ENCODE measurements at places on chromosomes 5 and 9.

DNA sequence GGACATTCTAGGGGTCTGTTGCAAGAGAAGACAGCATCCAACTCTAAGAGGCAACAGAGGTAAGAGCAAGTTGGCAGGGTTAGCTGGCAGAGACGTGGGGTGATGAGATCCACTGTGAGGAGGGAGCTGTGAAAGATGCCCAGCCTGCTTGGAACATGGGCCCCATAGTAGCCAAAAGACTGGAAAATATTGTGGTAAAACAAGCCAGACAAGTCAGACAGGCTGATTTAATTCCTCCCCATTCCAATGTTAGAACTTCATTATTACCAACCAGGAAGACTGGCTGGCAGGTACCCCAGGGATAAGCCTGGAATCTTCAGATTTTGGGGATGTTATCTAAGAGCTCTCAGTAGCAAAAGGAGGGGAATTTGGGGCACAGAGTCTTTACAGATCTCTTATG, 181.3 kb downstream of the SEC61B start:
- no peak for DNase-seq
- H3K4me1 ChIP-seq, result no peaks in the 10 kb centered on the region
- no peak overlapping the region for H3K27ac ChIP-seq
- H3K4me3 ChIP-seq, result no peak overlapping the region
- H3K36me3 ChIP-seq, result no peaks in the 10 kb centered on the region
- no peaks in the 10 kb centered on the region for H3K27me3 ChIP-seq

DNA sequence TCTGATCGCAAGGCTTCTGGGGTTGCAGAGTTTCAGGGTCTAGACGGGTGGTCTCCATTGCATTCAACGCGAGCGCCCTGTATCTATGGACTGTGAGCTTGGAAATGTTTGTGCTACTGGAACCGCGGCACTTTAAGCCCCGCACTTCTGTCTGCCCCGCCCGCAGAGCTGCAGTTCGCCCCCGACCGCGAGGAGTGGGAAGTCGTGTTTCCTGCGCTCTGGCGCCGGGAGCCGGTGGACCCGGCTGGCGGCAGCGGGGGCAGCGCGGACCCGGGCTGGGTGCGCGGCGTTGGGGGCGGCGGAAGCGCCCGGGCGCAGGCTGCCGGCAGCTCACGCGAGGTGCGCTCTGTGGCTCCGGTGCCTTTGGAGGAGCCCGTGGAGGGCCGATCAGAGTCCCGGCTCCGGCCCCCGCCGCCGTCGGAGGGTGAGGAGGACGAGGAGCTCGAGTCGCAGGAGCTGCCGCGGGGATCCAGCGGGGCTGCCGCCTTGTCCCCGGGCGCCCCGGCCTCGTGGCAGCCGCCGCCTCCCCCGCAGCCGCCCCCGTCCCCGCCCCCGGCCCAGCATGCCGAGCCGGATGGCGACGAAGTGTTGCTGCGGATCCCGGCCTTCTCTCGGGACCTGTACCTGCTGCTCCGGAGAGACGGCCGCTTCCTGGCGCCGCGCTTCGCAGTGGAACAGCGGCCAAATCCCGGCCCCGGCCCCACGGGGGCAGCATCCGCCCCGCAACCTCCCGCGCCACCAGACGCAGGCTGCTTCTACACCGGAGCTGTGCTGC, 1.0 kb downstream of the ADAMTS19 start:
- no peak overlapping the region for H3K4me3 ChIP-seq
- H3K27ac ChIP-seq, result no peak overlapping the region
- no peaks in the 10 kb centered on the region for H3K27me3 ChIP-seq
- no peaks in the 10 kb centered on the region for H3K36me3 ChIP-seq
- no peak for DNase-seq

DNA sequence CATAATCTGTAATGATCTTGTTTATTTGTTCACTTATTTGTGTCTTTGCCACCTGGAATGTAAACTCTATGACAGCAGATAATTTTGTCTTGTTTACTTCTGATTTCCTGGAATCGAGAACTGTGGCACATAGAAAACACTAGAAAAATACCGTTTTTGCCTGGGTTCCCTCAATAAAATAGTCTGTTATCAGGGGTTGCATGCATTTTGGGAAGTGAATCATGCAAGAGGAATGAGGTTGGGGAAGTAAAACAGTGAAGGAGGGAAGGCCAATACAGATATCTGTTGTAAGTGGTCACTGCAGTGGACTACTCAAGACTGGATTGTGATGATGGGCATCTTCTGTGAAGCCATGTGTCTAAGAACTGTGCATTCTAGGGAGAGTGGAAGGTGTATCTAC, 45.2 kb upstream of the IL6ST start:
- H3K4me3 ChIP-seq, result no peak overlapping the region
- no peak for DNase-seq
- peak overlapping the region; percentile 6 for H3K27ac ChIP-seq

DNA sequence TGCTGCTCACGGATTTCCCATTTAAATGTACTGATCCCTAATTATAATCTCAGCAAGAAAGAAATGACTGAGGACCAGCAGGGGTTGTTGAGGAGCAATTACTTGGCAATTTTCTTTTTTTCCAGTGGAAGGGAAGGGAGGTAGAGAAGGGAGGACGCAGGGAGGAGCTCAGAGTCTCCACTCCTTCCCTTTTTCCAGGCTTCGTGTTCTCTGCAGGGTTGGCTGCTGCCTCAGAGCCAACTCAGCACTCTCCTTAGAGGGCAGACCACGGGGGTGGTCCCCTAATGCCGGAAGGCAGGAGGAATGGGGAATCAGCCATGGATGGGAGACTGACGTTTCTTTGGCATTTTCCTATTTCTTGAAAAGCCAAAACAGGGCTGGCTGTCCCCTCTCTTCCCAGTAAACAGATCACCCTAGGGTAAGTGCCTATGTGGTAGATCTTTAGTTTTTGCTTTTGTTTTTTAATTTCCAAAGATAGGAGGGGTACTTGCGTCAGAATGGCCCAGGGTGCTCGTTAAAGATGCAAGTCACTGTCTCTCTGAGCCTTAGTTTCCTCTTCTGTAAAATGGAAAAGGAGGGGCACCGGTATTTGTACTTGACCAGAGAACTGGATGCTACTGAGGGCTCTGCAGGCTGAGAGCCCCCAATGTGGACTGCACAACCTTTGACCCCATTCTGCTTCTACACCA, 39.6 kb upstream of the LCP2 start:
- peaks cover 66% of the 10 kb centered on the region for H3K4me1 ChIP-seq
- no peaks in the 10 kb centered on the region for H3K27me3 ChIP-seq
- no peak overlapping the region for H3K4me3 ChIP-seq
- H3K27ac ChIP-seq, result no peak overlapping the region
- H3K36me3 ChIP-seq, result no peaks in the 10 kb centered on the region

GRCh38 chr9:97660847-97661246, 27.2 kb downstream of the NCBP1 start:
- no peaks in the 10 kb centered on the region for H3K4me1 ChIP-seq
- peaks cover 51% of the 10 kb centered on the region for H3K36me3 ChIP-seq
- no peak overlapping the region for H3K4me3 ChIP-seq
- no peak overlapping the region for H3K27ac ChIP-seq
- H3K27me3 ChIP-seq, result no peaks in the 10 kb centered on the region
- DNase-seq, result no peak

GRCh38 chr9:75490326-75490725, 400.1 kb upstream of the PCSK5 start:
- H3K4me3 ChIP-seq, result no peak overlapping the region
- H3K27me3 ChIP-seq, result no peaks in the 10 kb centered on the region
- H3K36me3 ChIP-seq, result no peaks in the 10 kb centered on the region
- H3K4me1 ChIP-seq, result no peaks in the 10 kb centered on the region

GRCh38 chr5:102591650-102592049, 92.8 kb upstream of the SLCO6A1 start:
- H3K4me3 ChIP-seq, result no peak overlapping the region
- DNase-seq, result no peak
- no peak overlapping the region for H3K27ac ChIP-seq

- no peak overlapping the region for H3K27ac ChIP-seq
- no peaks in the 10 kb centered on the region for H3K27me3 ChIP-seq
- peaks cover 14% of the 10 kb centered on the region for H3K4me1 ChIP-seq
- no peak overlapping the region for H3K4me3 ChIP-seq
- no peak for DNase-seq
Observed at GRCh38 chr9:136698635-136699246, 11.5 kb upstream of the AGPAT2 start.

DNA sequence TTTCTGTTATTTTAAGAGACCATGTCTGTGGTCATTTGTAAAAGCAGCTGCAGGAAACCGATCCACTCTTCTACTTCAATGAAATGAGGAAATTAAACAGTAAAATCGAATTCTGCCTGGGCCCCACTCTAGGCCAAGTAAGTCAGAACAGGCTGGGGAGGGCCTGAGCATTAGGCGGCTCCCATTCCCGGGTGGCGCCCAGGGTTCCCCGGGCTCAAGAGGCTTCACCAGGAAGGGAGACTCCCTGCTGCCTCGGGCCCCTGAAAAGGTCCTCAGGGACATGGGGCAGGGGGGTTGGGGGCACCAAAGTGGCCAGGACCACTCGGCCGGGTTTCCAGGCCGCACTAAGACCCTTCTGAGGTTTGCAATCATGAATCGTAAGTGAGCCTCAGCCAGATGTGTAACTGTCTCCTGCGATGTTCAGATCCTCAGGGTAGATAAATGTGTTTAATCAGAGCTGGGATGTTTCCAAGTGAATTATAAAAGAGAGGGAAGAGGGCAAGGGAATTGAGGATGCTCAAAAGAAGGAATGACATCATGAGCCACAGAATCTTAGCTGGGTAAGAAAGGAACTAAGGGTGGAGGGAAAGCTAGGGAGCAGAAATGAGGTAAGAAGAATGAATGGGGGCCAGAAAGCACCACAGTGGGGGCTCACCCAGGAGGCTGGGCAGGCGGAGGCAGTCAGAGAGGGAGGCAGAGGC, 24.6 kb downstream of the MED10 start:
- no peaks in the 10 kb centered on the region for H3K36me3 ChIP-seq
- DNase-seq, result no peak
- H3K4me3 ChIP-seq, result no peak overlapping the region
- H3K27me3 ChIP-seq, result no peaks in the 10 kb centered on the region

GRCh38 chr9:126667190-126668055, 53.7 kb downstream of the LMX1B start:
- no peak for DNase-seq
- no peaks in the 10 kb centered on the region for H3K4me1 ChIP-seq
- H3K27ac ChIP-seq, result no peak overlapping the region
- no peak overlapping the region for H3K4me3 ChIP-seq

- H3K27ac ChIP-seq, result no peak overlapping the region
- no peaks in the 10 kb centered on the region for H3K27me3 ChIP-seq
- no peak for DNase-seq
- H3K4me1 ChIP-seq, result no peaks in the 10 kb centered on the region
- H3K36me3 ChIP-seq, result no peaks in the 10 kb centered on the region
Observed at GRCh38 chr9:22159586-22159985, 150.5 kb upstream of the CDKN2B start.

DNA sequence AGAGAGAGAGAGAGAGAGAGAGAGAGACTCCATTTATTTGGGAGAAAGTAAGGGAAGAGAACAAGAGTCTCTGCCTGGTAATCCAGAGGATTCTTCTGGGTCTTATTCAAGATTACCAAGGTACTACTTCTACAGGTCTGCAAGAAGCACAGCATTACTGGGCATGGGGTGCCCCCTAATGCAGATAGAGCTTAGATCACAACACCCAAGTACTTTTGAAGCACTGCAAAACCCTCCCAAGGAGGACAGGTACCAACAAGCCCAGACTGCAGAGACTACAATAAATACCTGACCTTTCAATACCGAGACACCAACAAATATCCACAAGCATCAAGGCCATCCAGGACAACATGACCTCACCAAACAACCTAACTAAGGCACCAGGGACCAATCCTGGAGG, 94.7 kb upstream of the PHF24 start:
- no peaks in the 10 kb centered on the region for H3K4me1 ChIP-seq
- no peaks in the 10 kb centered on the region for H3K36me3 ChIP-seq
- H3K4me3 ChIP-seq, result no peak overlapping the region
- no peak overlapping the region for H3K27ac ChIP-seq
- no peak for DNase-seq

DNA sequence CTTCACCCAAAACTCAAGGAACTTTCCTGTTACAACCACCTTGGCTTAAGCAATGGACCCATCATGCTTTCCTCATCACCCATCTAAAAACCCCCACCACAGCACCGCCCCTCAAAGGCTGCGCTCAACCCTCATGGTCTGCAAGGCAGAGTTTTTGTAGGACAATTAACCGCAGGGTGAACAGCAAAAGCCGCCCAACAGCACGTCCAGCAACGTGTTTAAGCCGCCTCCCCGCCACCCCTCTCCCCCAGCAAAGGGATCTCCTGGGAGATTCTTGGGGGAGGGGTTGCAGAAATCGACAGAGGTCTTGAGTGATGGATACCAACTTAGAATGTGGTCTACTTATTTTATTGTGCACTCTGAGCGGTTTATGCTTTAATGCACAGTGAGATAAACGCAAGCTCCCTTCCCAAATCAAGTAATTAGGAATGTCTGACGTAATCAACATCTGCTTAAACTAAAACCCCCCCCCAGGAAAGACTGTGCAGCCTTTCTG, 1.9 kb downstream of the ROR2 start:
- no peak for DNase-seq
- H3K36me3 ChIP-seq, result no peaks in the 10 kb centered on the region
- no peaks in the 10 kb centered on the region for H3K4me1 ChIP-seq
- peak overlapping the region; percentile 18 for H3K27ac ChIP-seq
- H3K4me3 ChIP-seq, result no peak overlapping the region

GRCh38 chr9:137853392-137853995, 24.1 kb upstream of the CACNA1B start:
- H3K27me3 ChIP-seq, result no peaks in the 10 kb centered on the region
- no peak for DNase-seq
- no peak overlapping the region for H3K4me3 ChIP-seq
- no peaks in the 10 kb centered on the region for H3K4me1 ChIP-seq
- no peak overlapping the region for H3K27ac ChIP-seq

GRCh38 chr5:132767150-132767549, 9.9 kb downstream of the SEPTIN8 start:
- no peak for DNase-seq
- no peaks in the 10 kb centered on the region for H3K36me3 ChIP-seq
- H3K4me1 ChIP-seq, result no peaks in the 10 kb centered on the region
- H3K4me3 ChIP-seq, result no peak overlapping the region
- H3K27me3 ChIP-seq, result no peaks in the 10 kb centered on the region
- no peak overlapping the region for H3K27ac ChIP-seq

DNA sequence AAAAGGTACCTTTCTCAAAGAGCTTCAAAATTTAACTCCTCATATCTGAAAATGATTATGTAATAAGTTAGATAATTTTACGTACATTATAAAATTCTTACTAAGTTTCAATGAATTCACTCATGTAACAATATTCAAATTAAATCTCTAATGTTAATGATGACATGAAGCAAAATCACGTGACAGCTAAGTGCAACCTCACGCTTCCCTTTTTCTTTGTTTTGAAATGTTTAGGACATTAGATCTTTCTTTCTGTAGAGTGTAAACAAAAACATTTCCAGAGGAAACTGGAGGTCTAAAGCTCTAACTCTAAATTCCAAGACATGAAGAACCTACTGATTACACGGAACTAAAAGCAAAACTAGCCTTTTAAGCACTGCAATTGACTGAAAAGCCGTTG, 227.3 kb upstream of the TBCA start:
- no peaks in the 10 kb centered on the region for H3K4me1 ChIP-seq
- H3K27ac ChIP-seq, result no peak overlapping the region
- no peaks in the 10 kb centered on the region for H3K36me3 ChIP-seq
- DNase-seq, result no peak

- no peaks in the 10 kb centered on the region for H3K4me1 ChIP-seq
- H3K36me3 ChIP-seq, result no peaks in the 10 kb centered on the region
- H3K4me3 ChIP-seq, result no peak overlapping the region
- no peaks in the 10 kb centered on the region for H3K27me3 ChIP-seq
- DNase-seq, result no peak
- no peak overlapping the region for H3K27ac ChIP-seq
Observed at GRCh38 chr5:77272206-77272605, 61.7 kb downstream of the PDE8B start.

- no peak overlapping the region for H3K4me3 ChIP-seq
- no peaks in the 10 kb centered on the region for H3K27me3 ChIP-seq
- DNase-seq, result no peak
- H3K36me3 ChIP-seq, result no peaks in the 10 kb centered on the region
- H3K27ac ChIP-seq, result no peak overlapping the region
- H3K4me1 ChIP-seq, result no peaks in the 10 kb centered on the region
Observed at GRCh38 chr5:128579639-128580038, 41.6 kb upstream of the FBN2 start.

Data from CD8-positive, alpha-beta memory T cell (primary cell).